ENCODE measurements at places on chromosomes 12 and 14. TPM values are rescaled to one million over a fixed set of nuclear protein-coding genes. Genes with fewer than 3 reads are reported as not detected.

SERPINA12 gene
- total RNA-seq: not detected

ALG10B gene
- total RNA-seq: 4.2 TPM

PROX2 gene
- 0.31 TPM for total RNA-seq

GRCh38 chr12:52634266-52635056 lies 16.1 kb upstream of the KRT73 start:
- DNase-seq: no peak

GRCh38 chr14:30445011-30445793 lies 113.8 kb upstream of the G2E3 start:
- DNase-seq: no peak

DNA sequence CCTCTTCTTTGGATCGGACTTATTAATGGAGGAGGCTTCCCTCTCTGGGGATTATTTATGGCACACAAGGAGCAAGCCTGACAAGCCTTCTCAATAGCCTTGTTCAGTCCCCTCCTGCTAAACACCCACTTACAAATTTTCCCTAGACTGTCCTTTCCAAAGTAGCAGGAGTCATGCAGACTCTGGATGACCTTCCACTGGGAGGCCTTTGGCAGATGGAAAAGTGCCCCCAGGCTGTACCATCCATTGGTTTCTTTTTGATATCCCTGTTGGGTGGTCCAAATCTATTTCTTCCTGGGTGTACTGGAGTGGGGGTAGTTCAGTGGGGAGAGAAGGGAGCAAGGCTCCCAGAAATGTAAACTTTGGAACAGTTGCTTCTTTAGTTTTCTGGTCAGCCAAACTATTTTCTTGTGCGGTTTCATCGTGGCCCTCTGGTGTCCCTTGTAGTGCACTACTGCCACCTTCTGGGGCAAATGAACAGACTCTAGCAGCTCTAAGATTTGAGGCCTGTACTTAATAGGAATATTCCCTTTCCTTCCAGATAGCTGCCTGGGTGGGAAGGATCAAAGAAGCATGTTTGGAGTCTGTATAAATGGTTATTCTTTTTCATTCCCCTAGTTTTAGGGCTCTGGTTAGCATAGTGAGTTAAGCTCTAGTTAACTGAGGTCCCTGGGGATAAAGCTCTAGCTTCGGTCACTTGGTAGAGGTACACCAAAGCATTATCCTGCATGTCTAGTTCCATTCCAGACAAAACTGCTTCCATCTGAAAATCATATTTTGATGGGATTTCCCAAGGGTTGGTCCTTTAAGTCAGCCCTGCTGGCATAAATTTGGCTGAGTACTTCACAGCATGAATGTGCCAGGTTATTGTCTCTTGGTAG lies 409.5 kb downstream of the SLC6A15 start:
- peak; percentile 87 for DNase-seq

GRCh38 chr12:1501695-1502378 lies 92.5 kb downstream of the FBXL14 start:
- DNase-seq: no peak

GRCh38 chr14:32109676-32110547 lies 32.8 kb downstream of the ARHGAP5 start:
- no peak for DNase-seq

GRCh38 chr12:54277823-54278276 lies 2.1 kb downstream of the CBX5 start:
- DNase-seq: no peak

- DNase-seq: no peak
These were observed 287.3 kb downstream of the RAD51B start for GRCh38 chr14:68106905-68107304.

DNA sequence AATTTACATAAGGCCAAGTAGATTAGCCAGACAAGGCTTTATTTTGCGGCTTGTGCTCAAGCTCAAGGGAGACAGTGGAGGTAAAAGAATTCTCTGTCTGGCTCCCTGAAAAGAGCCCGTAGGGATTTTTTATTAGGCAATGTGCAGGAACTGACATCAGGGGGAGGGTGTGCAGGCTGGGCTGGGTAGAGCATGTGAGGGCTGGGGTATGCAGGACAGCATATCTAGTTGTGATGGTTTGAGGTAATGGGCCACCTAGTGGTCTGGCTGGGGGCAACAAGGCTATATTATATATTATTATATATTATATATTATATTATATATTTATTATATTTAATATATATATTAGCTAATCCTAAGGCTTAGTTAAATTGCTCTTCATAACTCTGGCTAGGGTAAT lies 102.1 kb downstream of the TMEM117 start:
- DNase-seq: peak; percentile 43

GRCh38 chr12:123761841-123762714 lies at the start of gene DNAH10:
Gene DNAH10 (plus strand): TSS chr12:123762301. CDS start chr12:123762337, 36 bp downstream.
- DNase-seq: peak; percentile 88
